Calu3 (cell line): ENCODE measurements at places on chromosomes 6 and 20. TPM values are rescaled to one million over a fixed set of nuclear protein-coding genes. Genes with fewer than 3 reads are reported as not detected.
A peak's percentile ranks its signal among the peaks of the same experiment; 100 is the strongest.

The THBS2 gene
- total RNA-seq, result not detected in 2 replicates

The ANKRD6 gene
- total RNA-seq, result 14.7 and 18.0 TPM in 2 replicates

The SLC17A3 gene
- total RNA-seq, result not detected in 2 replicates

The LAMP5 gene
- total RNA-seq, result 0.17 TPM in 1 of 2 replicates, not detected in the other

The GTSF1L gene
- not detected in 2 replicates for total RNA-seq

The MACROD2 gene
- 28.1 and 29.4 TPM in 2 replicates for total RNA-seq

The BIRC7 gene
- 0.26 TPM in 1 of 2 replicates, not detected in the other for total RNA-seq

The PLAGL1 gene
- 9.8 and 10.7 TPM in 2 replicates for total RNA-seq

GRCh38 chr6:155201461-155202226, 62.2 kb upstream of the CLDN20 start:
- no peak for DNase-seq
- no peak overlapping the region for H3K27ac ChIP-seq
- H3K4me3 ChIP-seq, result no peak overlapping the region
- H3K4me1 ChIP-seq, result peaks cover 11% of the 10 kb centered on the region
- no peaks in the 10 kb centered on the region for H3K36me3 ChIP-seq

DNA sequence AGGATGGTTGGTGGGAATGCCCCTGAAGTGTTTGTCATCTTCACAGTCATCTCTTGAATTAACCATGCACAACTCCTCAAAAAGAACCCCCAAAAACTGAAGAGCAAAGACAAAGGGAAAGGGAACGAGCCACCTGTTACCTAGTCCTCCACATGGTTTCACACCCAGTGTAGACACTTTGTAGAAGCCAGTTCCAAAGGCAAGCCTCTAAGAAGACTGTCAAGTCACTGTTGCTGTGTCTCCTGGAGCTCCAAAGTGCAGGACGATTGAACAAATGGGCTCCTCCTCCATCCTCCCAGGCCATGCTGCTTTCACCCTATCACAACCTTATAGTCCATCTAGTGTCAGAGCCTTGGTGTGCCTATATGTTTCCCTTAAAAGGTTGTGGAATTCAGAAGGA, 277.6 kb upstream of the PRDM1 start:
- no peaks in the 10 kb centered on the region for H3K27me3 ChIP-seq
- H3K4me3 ChIP-seq, result no peak overlapping the region
- peaks cover 12% of the 10 kb centered on the region for H3K4me1 ChIP-seq

GRCh38 chr6:26056583-26057350, 30.5 kb upstream of the HFE start:
- peak overlapping the region; percentile 71 for H3K4me3 ChIP-seq
- H3K27me3 ChIP-seq, result no peaks in the 10 kb centered on the region
- H3K27ac ChIP-seq, result peak overlapping the region; percentile 97
- DNase-seq, result peak; percentile 16
- H3K36me3 ChIP-seq, result peaks cover 36% of the 10 kb centered on the region
- peaks cover 37% of the 10 kb centered on the region for H3K4me1 ChIP-seq

GRCh38 chr6:149056777-149057463, 260.6 kb upstream of the TAB2 start:
- DNase-seq, result no peak
- H3K27me3 ChIP-seq, result no peaks in the 10 kb centered on the region
- peaks cover 12% of the 10 kb centered on the region for H3K4me1 ChIP-seq
- peaks cover 5% of the 10 kb centered on the region for H3K36me3 ChIP-seq
- H3K27ac ChIP-seq, result no peak overlapping the region

DNA sequence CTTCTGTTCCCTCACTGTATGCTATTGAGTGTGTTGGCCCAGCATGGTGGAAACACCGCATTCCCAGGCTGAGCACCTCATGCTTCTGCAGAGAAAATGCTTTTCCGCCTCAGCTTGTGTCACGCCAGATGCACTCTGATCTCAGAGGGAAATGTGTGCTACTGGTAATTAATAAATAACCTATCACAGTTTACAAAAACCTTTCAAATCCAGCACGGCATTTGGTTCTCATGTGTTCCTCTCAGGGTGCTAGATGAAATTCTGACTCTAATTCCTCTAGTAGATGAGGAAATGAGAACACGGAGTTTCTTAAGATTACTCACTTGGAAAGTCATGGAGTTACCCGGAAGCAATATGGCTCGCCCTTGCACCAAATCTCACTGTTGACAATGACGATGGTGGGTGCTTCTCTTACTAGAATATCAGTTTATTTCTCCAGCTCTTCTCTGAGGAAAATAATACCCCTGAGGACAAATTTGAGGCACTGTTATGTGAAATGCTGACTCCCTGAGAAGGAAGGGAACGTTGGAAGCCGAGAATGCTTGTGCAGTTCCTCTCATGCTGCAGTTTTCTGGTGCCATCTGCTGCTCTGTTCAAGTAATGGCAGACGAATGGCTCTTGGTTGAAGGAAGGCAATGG, 116.6 kb downstream of the RNF144B start:
- peak; percentile 52 for DNase-seq
- peak overlapping the region; percentile 30 for H3K4me3 ChIP-seq
- H3K36me3 ChIP-seq, result peaks cover 10% of the 10 kb centered on the region
- peaks cover 49% of the 10 kb centered on the region for H3K4me1 ChIP-seq
- H3K27me3 ChIP-seq, result no peaks in the 10 kb centered on the region
- H3K27ac ChIP-seq, result peak overlapping the region; percentile 20

GRCh38 chr20:52193133-52193532, 1.6 kb upstream of the ZFP64 start:
- no peaks in the 10 kb centered on the region for H3K27me3 ChIP-seq
- H3K27ac ChIP-seq, result peak overlapping the region; percentile 77
- no peak for DNase-seq
- H3K36me3 ChIP-seq, result peaks cover 32% of the 10 kb centered on the region
- H3K4me1 ChIP-seq, result peaks cover 11% of the 10 kb centered on the region
- peak overlapping the region; percentile 97 for H3K4me3 ChIP-seq

DNA sequence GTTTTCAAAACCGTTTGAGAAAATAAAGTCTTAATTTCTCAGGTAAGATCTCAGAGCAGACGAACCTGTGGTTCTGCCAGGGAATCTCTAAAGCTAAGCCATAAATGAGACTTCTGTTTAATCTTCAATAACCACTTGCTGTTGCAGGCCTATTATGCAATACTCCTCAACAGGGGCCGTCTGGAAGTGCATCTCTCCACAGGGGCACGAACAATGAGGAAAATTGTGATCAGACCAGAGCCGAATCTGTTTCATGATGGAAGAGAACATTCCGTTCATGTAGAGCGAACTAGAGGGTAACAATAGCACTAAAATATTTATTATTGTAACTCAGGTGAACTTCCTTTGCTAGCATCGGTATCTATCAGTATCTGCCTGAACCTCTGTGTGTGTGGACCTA, 223.7 kb downstream of the ARHGAP18 start:
- no peak overlapping the region for H3K27ac ChIP-seq
- peaks cover 17% of the 10 kb centered on the region for H3K36me3 ChIP-seq
- H3K27me3 ChIP-seq, result no peaks in the 10 kb centered on the region
- peaks cover 26% of the 10 kb centered on the region for H3K4me1 ChIP-seq

- H3K4me1 ChIP-seq, result peaks cover 76% of the 10 kb centered on the region
- H3K27ac ChIP-seq, result peak overlapping the region; percentile 51
- H3K36me3 ChIP-seq, result peaks cover 32% of the 10 kb centered on the region
- peak overlapping the region; percentile 5 for H3K4me3 ChIP-seq
Measured at GRCh38 chr6:37130704-37131103, 39.2 kb upstream of the PIM1 start.

DNA sequence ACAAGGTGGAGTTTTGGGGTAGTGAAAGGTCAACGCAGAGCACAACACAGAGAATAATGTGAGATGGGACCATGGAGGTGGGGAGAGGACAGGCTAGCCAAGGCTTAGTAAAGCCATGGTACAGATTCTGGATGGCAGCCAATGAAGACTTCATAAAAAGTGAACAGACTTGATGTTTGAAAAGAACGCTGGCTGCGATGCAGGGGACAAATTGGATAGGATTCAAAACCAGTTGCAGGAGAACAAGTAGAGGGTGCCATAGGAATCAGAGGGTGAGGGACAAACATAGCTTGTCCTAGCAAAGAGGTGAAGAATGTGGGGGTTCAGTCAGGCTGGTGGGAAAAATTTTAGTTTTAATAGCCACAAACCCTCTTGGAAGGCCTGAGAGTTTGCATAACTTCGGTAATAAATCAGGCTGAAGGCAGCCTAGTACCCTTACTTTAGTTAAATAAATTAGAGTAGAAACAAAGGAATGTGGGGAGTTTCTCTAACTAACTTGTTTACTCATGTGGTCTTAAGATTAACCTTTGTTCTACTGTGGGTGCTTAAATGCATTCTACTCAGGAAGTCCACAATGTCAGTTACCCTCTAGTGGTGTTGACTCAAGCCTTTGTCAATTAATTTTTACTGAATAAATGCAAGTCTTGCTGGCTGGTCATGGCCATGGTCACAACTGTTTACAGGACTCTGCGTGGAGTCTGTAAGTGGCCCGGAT, 216.4 kb downstream of the C6orf118 start:
- H3K27ac ChIP-seq, result no peak overlapping the region
- H3K36me3 ChIP-seq, result no peaks in the 10 kb centered on the region
- H3K27me3 ChIP-seq, result no peaks in the 10 kb centered on the region
- DNase-seq, result no peak

- H3K27ac ChIP-seq, result no peak overlapping the region
- no peaks in the 10 kb centered on the region for H3K36me3 ChIP-seq
- H3K4me3 ChIP-seq, result no peak overlapping the region
- no peaks in the 10 kb centered on the region for H3K27me3 ChIP-seq
Measured at GRCh38 chr6:113330636-113330946, 526.6 kb upstream of the MARCKS start.

- peaks cover 30% of the 10 kb centered on the region for H3K4me1 ChIP-seq
- H3K27ac ChIP-seq, result peak overlapping the region; percentile 5
- H3K36me3 ChIP-seq, result peaks cover 9% of the 10 kb centered on the region
- no peaks in the 10 kb centered on the region for H3K27me3 ChIP-seq
- no peak overlapping the region for H3K4me3 ChIP-seq
Measured at GRCh38 chr6:157182503-157183264, 140.6 kb downstream of the TMEM242 start.

GRCh38 chr6:82866446-82866845, 199.2 kb downstream of the UBE3D start:
- H3K4me3 ChIP-seq, result no peak overlapping the region
- H3K27me3 ChIP-seq, result no peaks in the 10 kb centered on the region
- DNase-seq, result no peak
- H3K4me1 ChIP-seq, result peaks cover 2% of the 10 kb centered on the region
- no peaks in the 10 kb centered on the region for H3K36me3 ChIP-seq
- H3K27ac ChIP-seq, result no peak overlapping the region

- no peaks in the 10 kb centered on the region for H3K36me3 ChIP-seq
- no peak overlapping the region for H3K27ac ChIP-seq
- H3K4me1 ChIP-seq, result no peaks in the 10 kb centered on the region
- H3K4me3 ChIP-seq, result no peak overlapping the region
- no peaks in the 10 kb centered on the region for H3K27me3 ChIP-seq
Measured at GRCh38 chr20:17896193-17896723, 72.3 kb downstream of the SNX5 start.

- peaks cover 35% of the 10 kb centered on the region for H3K36me3 ChIP-seq
- DNase-seq, result no peak
- peak overlapping the region; percentile 78 for H3K27ac ChIP-seq
- H3K4me1 ChIP-seq, result peaks cover 36% of the 10 kb centered on the region
- peak overlapping the region; percentile 89 for H3K4me3 ChIP-seq
- no peaks in the 10 kb centered on the region for H3K27me3 ChIP-seq
Measured at GRCh38 chr20:3406481-3407039, 909 bp downstream of the DNAAF9 start.

GRCh38 chr6:16968101-16968500, 133.7 kb upstream of the STMND1 start:
- peaks cover 31% of the 10 kb centered on the region for H3K27me3 ChIP-seq
- no peaks in the 10 kb centered on the region for H3K36me3 ChIP-seq
- no peak for DNase-seq
- H3K27ac ChIP-seq, result no peak overlapping the region
- peaks cover 12% of the 10 kb centered on the region for H3K4me1 ChIP-seq
- H3K4me3 ChIP-seq, result no peak overlapping the region

DNA sequence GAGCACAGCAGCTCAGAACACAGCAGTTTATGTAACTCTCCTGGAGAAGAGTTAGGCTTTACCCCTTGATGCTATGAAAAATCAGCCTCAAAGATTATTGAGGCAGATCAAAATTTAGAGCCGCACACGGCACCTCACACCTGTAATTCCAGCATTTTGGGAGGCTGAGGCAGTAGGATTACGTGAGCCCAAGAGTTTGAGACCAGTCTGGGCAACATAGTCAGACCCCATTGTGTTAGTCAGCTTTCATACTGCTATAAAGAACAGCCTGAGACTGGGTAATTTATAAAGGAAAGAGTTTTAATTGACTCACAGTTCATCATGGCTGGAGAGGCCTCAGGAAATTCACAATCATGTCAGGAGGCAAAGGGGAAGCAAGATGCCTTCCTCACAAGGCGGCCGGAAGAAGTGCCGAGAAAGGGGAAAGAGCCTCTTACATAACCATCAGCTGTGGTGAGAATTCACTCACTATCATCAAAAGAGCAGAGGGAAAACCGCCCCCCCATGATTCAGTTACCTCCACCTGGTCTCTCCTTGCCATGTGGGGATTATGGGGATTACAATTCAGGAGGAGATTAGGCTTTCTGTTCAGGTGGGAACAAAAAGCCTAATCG, 87.7 kb downstream of the SGK1 start:
- no peak for DNase-seq
- H3K4me3 ChIP-seq, result no peak overlapping the region
- no peak overlapping the region for H3K27ac ChIP-seq
- H3K27me3 ChIP-seq, result no peaks in the 10 kb centered on the region
- H3K4me1 ChIP-seq, result peaks cover 9% of the 10 kb centered on the region

DNA sequence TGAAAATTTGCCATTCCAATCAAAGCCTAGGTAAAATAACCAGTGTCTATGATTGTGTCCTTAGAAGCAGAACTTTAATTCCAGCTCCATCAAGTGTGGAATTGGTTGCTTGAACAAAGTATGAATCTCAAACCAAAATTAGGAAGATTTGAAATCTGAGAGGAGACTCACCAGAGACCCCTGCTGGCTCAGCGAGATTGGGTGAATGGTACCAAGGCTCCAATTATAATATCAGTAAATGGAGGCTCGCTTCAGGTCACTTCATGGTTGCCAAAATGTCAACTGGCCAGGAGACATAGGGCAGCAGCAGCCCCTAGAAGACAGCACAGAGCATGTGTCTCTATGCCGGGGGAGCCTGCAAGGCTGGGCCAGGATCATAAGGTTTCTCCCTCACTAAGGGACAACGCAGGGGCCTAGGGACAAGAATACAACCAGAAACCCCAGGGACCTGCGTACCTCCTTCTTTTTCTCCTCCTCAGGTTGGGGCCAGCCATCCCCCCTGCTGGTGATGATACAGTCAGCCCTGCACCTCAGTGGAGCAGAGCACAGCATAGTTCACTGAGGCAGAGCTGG, 14.0 kb downstream of the RBL1 start:
- peaks cover 11% of the 10 kb centered on the region for H3K36me3 ChIP-seq
- DNase-seq, result no peak
- H3K4me1 ChIP-seq, result no peaks in the 10 kb centered on the region
- no peak overlapping the region for H3K4me3 ChIP-seq
- no peak overlapping the region for H3K27ac ChIP-seq

DNA sequence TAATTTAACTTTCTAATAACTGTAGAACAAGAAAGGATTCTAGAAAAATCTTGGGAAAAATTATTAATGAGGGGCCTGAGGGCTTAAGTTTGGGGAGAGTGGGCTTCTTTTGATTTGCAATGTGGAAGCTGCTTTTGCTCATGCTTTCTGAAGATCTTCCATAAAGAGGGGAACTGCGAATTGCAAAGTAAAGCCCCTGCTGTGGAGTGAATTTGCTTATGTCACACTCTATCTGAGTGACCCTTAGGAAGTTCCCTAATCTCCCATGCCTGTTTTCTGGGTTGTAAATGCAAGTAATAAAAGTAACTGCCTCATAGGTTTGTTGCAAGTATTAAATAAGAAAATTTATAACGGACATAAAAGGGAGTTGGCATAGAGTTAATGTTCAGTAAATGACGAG, 301.2 kb downstream of the PLCB1 start:
- no peaks in the 10 kb centered on the region for H3K4me1 ChIP-seq
- no peaks in the 10 kb centered on the region for H3K36me3 ChIP-seq
- H3K27ac ChIP-seq, result no peak overlapping the region
- H3K27me3 ChIP-seq, result no peaks in the 10 kb centered on the region
- no peak overlapping the region for H3K4me3 ChIP-seq
- DNase-seq, result no peak
